ENCODE measurements at places on chromosomes 2 and 18.

GRCh38 chr18:46458472-46458871 lies 198.5 kb downstream of the LOXHD1 start:
- DNase-seq, result no peak

DNA sequence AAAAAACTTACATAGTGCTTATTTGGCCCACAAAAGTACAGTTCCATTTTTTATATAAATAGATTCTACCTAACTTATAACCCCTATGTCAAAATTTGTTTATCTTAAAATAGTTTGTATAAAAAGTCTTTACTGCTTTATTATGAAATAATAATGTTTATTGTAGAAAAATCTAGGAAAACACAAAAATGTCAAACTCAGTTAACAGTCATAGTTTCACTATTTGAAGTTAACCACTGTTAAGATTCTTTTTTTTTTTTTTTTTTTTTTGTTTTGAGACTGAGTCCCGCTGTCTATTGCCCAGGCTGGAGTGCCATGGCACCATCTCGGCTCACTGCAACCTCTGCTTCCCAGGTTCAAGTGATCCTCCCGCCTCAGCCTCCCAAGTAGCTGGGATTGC lies 26.5 kb upstream of the ABI2 start:
- no peak for DNase-seq

- DNase-seq, result no peak
These were observed 7.5 kb upstream of the MYO3B start for GRCh38 chr2:170170281-170171040.

- DNase-seq, result no peak
These were observed 263.0 kb downstream of the NDUFA10 start for GRCh38 chr2:239762106-239762505.

DNA sequence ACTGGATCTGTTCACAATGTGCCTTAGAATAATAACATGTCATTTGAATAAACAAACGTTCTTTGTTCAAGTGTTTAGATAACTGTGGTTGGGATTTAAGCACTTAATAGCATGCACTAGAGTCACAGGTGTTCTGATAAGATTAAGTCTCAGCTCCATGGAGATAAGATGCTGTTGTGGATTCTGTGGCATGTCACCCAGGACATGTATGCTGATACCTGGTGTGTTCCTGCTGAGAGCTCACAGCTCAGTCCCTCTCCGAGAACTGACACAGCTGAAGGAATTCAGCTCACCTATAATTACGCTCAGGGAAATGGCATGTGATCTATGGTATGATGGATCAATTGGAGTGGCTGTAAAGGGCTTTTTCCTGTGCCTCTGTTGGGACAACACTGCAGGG lies 75.4 kb upstream of the ST6GAL2 start:
- DNase-seq, result no peak

DNA sequence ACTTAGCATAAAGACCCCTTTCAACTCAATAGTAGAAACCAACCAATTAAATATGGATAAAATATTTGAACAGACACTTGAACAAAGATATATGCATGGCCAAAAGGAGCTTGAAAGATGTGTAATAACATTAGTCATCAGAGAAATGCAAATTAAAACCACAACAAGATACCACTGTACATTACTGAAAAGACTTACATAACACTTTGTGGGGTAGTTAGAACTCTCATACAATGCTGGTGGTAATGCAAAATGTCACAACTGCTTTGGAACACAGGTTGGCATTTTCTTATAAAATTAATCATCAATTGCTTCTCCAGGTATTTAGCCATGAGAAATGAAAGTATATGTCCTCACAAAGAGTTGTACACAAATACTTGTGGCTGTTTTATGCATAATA lies 60.7 kb downstream of the TTC27 start:
- DNase-seq, result no peak

DNA sequence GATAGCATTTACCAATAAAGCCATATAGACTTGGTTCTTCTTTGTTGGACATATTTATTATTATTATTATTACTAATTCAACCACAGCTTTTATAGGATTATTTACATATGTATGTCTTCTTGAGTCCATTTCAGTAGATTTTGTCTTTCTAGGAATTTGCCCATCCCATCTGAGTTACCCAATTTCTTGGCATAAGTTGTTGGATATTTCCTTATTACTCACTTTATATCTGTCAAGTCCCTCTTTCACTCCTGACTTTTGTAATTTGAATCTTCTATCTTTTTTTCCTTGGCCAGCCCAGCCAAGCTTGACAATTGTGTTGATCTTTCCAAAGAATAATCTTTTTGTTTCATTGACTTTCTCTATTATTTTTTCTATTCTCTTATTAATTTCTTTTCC lies 543.7 kb downstream of the SUCLG1 start:
- DNase-seq, result no peak

DNA sequence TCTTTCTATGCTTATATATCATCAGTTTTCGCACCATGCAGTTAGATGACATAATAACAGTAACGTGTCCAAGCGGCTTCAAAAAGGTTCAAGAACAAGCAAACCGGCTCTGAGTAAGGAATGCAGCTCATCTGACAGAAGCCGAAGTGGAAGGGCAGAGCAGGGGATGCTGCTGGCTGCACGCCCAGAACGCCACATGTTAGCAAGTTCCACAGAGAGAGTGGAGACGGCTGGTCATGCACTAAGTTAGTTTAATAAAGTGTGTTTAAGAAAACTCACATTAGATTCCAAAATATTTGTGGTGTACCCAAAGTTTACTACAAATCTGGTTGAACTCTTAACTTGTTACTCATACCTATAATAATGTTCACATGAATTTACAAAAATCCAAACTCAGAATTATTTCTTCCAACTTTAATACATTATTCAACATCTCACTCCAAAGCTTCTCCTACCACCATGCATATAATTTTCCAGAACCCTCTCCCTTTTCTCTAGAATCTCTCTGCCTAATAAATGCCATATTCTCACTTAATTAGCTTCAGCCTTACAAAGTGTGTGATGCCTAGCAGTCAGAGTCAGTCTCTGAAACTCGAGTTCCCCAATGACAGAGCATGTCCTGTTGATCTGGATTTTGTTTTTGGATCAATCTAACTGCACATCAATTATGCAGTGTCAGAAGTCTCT lies 170.0 kb downstream of the DNAH7 start:
- peak; percentile 14 for DNase-seq

DNA sequence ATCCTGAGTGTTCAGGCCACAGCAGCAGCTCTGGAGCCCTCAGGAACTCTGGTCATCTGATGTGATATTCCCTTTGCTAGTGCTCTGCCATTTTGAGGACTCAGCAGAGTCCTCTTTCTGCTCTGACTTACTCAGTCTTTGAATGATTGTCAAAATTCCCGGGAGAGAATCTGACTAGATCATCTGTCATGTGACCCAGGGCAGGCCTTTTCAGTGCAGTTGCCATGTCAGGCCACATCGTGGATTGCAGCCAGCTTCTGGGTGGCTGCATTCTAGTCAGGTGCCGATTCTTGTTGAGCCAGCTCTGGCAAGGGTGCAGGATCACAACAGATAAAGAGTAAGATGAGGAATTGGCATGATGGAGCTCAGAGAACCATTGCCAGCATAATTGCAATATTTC lies 795.6 kb downstream of the CPS1 start:
- DNase-seq, result peak; percentile 3

DNA sequence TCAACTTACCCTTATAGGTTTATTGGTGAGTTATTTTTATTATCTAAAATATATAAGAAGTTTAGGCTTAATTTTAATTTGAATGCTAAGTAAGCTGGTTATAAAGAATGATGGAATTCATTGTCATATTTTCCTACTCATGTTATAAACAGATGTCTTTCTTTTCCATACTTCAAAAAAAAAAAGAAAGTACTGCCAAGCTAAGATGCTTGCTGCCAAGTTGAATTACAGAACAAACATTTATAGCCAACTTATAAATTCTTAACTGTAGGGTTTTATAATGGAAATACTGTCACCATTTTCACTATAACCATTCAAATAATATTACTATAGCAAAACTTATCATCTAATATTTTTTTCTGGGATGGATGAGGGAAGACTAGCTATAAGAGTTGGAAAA lies 676.0 kb downstream of the NRXN1 start:
- DNase-seq, result no peak

DNA sequence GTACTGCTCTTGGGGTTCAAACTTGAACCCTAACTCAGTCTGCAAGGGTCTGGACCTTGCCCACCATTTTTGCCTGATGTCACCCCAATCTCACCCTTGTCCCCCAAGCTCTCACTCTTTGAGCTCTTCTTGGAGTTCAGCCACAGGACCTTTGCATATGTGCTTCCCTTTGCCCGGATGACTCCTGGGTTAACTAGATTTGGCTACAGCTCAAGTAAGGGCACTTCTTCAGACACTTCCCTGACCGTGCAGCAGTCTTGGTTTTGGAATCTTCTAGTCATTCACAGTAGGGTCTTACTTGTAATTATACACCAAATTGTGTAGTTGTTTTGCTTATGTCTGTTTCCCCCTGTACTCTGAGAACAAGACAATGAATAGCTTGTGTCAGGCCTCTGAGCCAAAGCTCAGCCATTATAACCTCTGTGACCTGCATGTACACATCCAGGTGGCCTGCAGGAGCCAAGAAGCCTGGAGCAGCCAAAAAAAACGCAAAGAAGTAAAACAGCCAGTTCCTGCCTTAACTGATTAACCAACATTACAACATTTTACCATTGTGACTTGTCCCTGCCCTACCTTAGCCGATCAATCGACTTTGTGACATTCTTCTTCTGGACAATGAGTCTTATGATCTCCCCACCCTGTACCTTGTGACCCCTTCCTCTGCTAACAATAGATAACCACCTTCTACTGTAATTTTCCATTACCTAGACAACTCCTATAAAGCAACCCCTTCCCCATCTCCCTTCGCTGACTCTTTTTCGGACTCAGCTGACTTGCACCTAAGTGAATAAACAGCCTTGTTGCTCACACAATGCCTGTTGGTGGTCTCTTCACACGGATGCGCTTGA lies 1.0 kb upstream of the MOGAT1 start:
- DNase-seq, result no peak

DNA sequence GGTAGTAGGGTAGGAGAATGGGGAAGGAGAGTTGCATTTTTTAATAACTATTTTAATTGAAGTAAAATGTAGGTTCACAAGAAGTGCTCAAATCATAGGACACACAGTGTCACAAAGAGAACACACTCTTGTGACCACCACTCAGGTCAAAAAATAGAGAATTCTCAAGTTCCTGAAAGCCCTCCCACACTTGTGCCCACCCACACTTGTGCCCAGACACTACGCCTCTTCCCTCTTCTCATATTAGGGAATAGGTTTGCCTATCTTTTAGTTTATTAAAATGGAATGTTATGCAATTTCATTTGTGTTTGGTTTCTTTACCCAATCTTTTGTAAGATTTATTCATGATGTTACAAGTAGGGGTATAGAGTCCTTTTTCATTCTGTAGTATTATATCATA lies 67.2 kb downstream of the UGGT1 start:
- DNase-seq, result no peak

- no peak for DNase-seq
These were observed 212.1 kb upstream of the COPS8 start for GRCh38 chr2:236873636-236874035.

DNA sequence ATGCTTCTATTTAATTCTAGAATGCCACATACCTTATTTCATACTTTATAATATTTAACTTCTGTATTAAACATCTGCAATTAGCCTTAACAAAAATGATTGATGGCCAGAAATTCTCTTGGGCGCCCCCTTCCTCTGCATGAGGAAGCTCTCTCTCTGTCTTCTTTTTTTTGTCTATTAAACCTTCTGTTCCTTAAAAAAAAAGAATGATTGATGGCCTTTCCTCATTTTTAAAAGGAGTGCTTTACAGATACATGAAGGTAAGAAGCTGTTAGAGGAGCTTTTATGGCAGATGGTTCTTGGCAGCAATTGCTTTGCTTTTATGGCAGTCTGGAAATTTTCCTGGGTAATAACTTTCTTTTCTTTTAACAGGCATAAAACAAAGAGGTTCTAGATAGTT lies 526.9 kb downstream of the SLC4A3 start:
- DNase-seq, result no peak

DNA sequence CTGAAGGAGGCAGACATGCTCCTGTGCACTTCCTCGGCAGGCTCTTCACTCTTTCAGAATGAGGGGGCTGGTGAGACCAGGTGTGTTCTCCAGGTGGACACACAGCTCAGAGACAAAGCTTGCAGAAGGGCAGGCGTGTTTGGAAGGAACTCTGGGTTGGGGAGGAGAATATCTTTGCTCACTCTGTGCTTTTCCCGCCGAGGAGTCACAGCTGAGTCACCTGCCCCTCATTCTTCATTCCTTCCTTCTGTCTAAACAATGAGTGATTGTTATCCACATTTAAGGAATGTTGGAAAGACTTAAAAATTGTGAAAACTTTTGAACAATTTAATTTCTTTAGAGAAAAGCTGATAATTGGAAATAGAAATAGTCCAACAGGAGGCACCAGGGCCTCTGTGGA lies 126.3 kb upstream of the TPO start:
- DNase-seq, result no peak

DNA sequence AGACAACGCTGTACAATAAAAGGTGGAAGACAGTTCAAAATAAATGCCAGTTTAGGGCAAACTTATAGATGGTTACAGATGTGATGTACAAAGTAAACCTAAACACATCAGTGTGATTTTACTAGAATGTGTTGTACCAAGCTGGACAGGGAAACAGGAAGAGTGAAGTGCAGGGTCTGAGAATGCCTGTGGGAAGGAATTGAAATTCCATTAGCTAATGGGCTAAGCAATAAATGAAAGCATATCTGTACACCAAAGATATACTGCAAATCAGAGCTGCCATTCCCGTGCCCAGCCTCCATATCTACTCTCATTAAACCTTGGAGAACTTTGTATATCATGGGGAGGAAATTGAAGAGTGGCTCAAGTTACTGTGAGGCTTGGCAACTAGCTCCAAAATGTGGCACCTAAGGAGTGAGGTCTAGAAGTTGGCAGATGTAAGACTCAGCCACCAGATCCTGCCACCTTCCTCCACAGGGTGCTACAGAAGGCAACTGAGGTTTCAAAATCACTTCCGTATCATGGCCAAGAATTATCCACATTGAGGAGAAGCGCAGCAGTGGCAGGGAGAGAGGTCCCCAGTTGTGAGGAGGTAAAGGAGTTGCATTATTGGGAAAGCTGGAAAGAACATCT lies 277.8 kb downstream of the TCF4 start:
- DNase-seq, result no peak

DNA sequence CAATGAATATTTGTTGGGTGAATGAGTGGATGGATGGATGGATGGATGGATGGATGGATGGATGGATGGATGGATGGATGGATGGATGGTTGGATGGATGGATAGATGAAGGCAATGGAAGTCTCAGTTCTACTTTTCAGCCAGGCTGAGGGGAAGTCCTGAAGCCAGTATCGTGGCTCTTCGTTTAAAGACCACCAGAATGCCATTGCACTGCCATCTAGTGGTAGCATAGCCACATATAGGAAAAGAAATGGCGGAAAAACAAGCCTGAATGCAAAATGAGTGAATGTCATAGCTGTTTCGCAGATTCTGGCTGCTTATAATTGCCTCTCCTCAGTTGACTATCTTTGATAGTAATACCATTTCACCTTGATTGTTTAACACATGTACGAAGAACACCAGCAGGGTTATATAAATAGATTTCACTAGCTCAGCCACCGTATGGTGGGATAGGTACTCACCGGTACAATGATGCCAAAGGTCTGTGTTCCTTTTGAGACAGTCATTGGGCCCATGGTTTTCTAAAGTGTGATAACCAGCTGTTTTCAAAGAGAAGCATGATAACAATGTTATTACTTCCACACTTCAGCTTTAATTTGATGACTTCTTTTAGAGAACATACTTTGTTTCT lies 62.3 kb upstream of the GREB1L start:
- DNase-seq, result peak; percentile 13

Data from anterior cingulate cortex (tissue), 58 donors.